Ascending aorta (tissue), 2 donors: ENCODE measurements at places on chromosomes 5 and 9. TPM values are rescaled to one million over a fixed set of nuclear protein-coding genes. Genes with fewer than 3 reads are reported as not detected.

- H3K27ac ChIP-seq = no peak overlapping the region
- no peak overlapping the region for H3K4me3 ChIP-seq
- H3K36me3 ChIP-seq = peaks cover 82% of the 10 kb centered on the region
- H3K4me1 ChIP-seq = no peaks in the 10 kb centered on the region
- H3K27me3 ChIP-seq = no peaks in the 10 kb centered on the region
These were observed 32.8 kb downstream of the SECISBP2 start for GRCh38 chr9:89350988-89351557.

- no peaks in the 10 kb centered on the region for H3K27me3 ChIP-seq
- no peak overlapping the region for H3K27ac ChIP-seq
- no peak overlapping the region for H3K4me3 ChIP-seq
- no peaks in the 10 kb centered on the region for H3K36me3 ChIP-seq
These were observed 35.9 kb upstream of the AGGF1 start for GRCh38 chr5:76994337-76994736.

DNA sequence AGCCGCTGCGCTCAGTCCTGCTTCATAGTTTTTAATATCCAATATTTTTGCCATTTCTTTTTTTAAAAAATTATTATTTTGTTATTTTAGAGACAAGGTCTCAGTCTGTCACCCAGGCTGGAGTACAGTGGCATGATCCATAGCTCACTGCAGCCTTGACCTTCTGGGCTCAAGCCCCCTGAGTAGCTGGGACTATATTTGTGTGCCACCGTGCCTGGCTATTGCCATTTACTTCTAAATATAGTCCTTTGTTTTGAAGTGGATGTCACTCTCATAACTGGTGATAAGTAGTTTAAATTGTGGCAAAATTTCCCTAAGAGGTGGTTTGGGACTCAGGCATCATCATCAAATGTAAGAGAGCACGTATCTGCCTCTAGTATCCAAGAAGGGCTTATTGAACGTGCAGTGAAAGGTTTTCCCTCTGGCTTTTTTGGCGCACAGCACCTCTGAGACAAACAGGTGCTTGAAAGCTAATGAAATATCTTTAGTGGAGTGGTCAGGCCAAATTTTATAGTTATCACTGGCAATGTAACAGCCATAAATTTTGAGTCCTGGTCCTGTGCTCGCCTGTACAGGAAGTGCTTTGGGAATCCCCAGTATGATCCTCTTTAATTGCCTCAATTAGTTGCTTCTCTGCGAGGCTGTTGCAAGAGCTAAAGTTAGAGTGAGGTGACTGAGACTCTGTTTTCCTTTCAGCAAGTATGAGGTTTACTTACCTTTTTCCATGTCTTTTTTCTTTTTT, 14.8 kb downstream of the STXBP1 start:
- H3K27me3 ChIP-seq = no peaks in the 10 kb centered on the region

- DNase-seq = no peak
- H3K27ac ChIP-seq = no peak overlapping the region
- H3K36me3 ChIP-seq = no peaks in the 10 kb centered on the region
- H3K27me3 ChIP-seq = no peaks in the 10 kb centered on the region
- no peak overlapping the region for H3K4me3 ChIP-seq
These were observed 513.4 kb downstream of the CSNK1G3 start for GRCh38 chr5:124025306-124025845.

GRCh38 chr5:57700484-57700883, 217.9 kb upstream of the ACTBL2 start:
- no peak overlapping the region for H3K4me3 ChIP-seq
- H3K27me3 ChIP-seq = no peaks in the 10 kb centered on the region
- DNase-seq = no peak

- H3K27me3 ChIP-seq = no peaks in the 10 kb centered on the region
- H3K27ac ChIP-seq = peak overlapping the region; percentile 97
- no peaks in the 10 kb centered on the region for H3K36me3 ChIP-seq
- DNase-seq = no peak
These were observed 1.6 kb upstream of the OXCT1 start for GRCh38 chr5:41871852-41872251.

DNA sequence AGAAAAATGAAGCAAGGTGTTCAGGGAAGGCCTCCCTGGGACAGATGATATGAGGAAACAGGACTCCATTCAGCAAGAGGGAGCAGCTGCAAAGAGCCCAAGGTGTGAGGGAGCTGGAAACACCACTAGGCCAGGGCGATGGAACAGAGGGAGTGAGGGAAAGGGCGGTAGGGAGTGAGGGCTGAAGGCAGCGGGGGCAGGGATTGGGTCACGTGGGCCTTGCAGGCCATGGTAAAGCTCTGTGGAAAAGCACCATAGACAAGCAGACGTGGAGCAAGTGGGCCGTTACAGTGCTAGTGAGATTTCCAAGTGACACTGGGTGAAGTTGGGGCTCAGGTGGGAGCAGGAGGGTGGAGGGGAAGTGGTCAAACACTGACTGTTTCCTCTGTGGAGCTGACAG, 10.8 kb upstream of the PRRC1 start:
- no peaks in the 10 kb centered on the region for H3K27me3 ChIP-seq
- no peak overlapping the region for H3K27ac ChIP-seq
- DNase-seq = no peak
- no peaks in the 10 kb centered on the region for H3K4me1 ChIP-seq

TDRD7 gene
- total RNA-seq = 3.0 TPM

GRCh38 chr5:135850231-135850630, 15.8 kb downstream of the SLC25A48 start:
- no peak for DNase-seq
- no peak overlapping the region for H3K27ac ChIP-seq
- H3K4me1 ChIP-seq = no peaks in the 10 kb centered on the region
- no peak overlapping the region for H3K4me3 ChIP-seq

DNA sequence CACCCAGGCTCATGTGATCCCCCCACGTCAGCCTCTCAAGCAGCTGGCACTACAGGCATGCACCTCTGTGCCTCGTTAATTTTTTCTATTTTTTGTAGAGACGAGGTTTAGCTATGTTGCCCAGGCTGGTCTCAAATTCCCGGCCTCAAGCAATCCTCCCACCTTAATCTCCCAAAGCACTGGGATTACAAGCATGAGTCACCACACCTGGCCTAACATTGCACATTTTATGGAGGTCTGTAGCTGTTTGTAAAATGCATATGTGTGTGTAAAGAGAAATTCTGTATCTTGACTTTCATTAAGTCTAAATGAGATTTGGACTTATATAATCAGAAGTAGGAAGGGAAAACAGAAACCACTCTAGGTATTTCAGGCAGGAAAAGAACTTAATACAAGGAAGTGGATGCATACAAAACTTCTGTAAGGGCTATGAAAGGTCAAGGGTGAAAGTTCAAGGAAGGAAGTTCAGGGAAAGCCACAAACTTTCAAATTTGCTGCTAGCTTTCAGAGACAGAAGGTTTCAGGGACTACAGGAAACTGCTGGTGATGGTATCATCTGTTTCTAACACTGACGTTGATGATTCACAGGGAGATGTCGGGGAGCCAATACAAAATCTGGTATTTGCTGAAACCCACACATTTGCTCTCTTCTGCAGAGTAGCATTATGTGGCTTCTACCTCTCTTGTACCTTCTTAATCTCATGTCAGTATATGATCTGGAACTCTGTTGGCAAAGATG, 209.4 kb downstream of the PIK3R1 start:
- no peak for DNase-seq
- no peaks in the 10 kb centered on the region for H3K27me3 ChIP-seq
- no peak overlapping the region for H3K4me3 ChIP-seq
- no peaks in the 10 kb centered on the region for H3K4me1 ChIP-seq

GRCh38 chr9:5518937-5519319, 8.6 kb downstream of the PDCD1LG2 start:
- H3K4me1 ChIP-seq = peaks cover 2% of the 10 kb centered on the region
- H3K27ac ChIP-seq = no peak overlapping the region
- H3K36me3 ChIP-seq = no peaks in the 10 kb centered on the region
- no peak for DNase-seq

GRCh38 chr9:91162784-91163443, 198.8 kb downstream of the AUH start:
- no peaks in the 10 kb centered on the region for H3K36me3 ChIP-seq
- H3K27me3 ChIP-seq = no peaks in the 10 kb centered on the region
- no peaks in the 10 kb centered on the region for H3K4me1 ChIP-seq
- H3K27ac ChIP-seq = peak overlapping the region; percentile 42
- DNase-seq = peak; percentile 24

- no peaks in the 10 kb centered on the region for H3K27me3 ChIP-seq
- no peak overlapping the region for H3K4me3 ChIP-seq
- H3K4me1 ChIP-seq = no peaks in the 10 kb centered on the region
These were observed 796.0 kb upstream of the CHD1 start for GRCh38 chr5:99724732-99725290.

PCDHB4 gene
- total RNA-seq = 5.1 TPM

GNA14 gene
- 3.5 TPM for total RNA-seq

DNA sequence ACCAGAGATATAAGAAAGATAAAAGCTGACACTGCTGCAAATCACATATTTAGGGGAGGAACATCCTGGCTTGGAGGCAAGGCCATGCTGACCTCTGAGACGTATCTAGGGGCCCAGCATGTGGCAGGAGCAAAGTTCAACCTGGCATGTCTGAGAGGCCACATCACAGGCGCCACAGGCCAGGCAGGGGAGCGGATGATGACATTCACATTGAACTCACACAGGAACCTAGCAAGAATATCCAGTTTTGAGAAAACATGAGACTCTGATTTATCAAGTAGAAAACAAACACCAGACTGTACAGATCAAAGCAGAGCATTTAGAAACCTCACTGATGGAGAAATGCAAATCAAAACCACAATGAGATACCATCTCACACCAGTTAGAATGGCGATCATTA, 64.2 kb upstream of the STK32A start:
- H3K36me3 ChIP-seq = no peaks in the 10 kb centered on the region
- DNase-seq = no peak
- H3K27ac ChIP-seq = no peak overlapping the region
- H3K4me1 ChIP-seq = no peaks in the 10 kb centered on the region

- H3K27me3 ChIP-seq = no peaks in the 10 kb centered on the region
- no peaks in the 10 kb centered on the region for H3K36me3 ChIP-seq
- DNase-seq = no peak
These were observed 71.7 kb upstream of the TNC start for GRCh38 chr9:115189686-115190085.

RNF130 gene
- total RNA-seq = 86.7 TPM

- no peak overlapping the region for H3K4me3 ChIP-seq
- no peak for DNase-seq
- H3K27me3 ChIP-seq = no peaks in the 10 kb centered on the region
- H3K36me3 ChIP-seq = peaks cover 4% of the 10 kb centered on the region
These were observed 39.7 kb downstream of the PTCD2 start for GRCh38 chr5:72359886-72360285.

- H3K4me3 ChIP-seq = no peak overlapping the region
- H3K27ac ChIP-seq = peak overlapping the region; percentile 35
These were observed 57.4 kb downstream of the SERINC5 start for GRCh38 chr5:80198399-80198798.

- peaks cover 12% of the 10 kb centered on the region for H3K27me3 ChIP-seq
- H3K27ac ChIP-seq = no peak overlapping the region
- DNase-seq = no peak
- no peaks in the 10 kb centered on the region for H3K36me3 ChIP-seq
- H3K4me1 ChIP-seq = no peaks in the 10 kb centered on the region
- H3K4me3 ChIP-seq = peak overlapping the region; percentile 52
These were observed 5.9 kb downstream of the GDNF start for GRCh38 chr5:37833990-37834389.

- H3K4me3 ChIP-seq = no peak overlapping the region
- H3K36me3 ChIP-seq = no peaks in the 10 kb centered on the region
- no peaks in the 10 kb centered on the region for H3K4me1 ChIP-seq
- no peak for DNase-seq
These were observed 102.0 kb downstream of the ZNF462 start for GRCh38 chr9:106964822-106965525.

- no peaks in the 10 kb centered on the region for H3K27me3 ChIP-seq
- H3K27ac ChIP-seq = peak overlapping the region; percentile 94
- H3K4me3 ChIP-seq = no peak overlapping the region
- H3K4me1 ChIP-seq = peaks cover 24% of the 10 kb centered on the region
- no peak for DNase-seq
These were observed 11.5 kb downstream of the PDLIM4 start for GRCh38 chr5:132268769-132269551.

PCDHGA12 gene
- total RNA-seq = 18.5 TPM

CLIC3 gene
- 2.8 TPM for total RNA-seq

DNA sequence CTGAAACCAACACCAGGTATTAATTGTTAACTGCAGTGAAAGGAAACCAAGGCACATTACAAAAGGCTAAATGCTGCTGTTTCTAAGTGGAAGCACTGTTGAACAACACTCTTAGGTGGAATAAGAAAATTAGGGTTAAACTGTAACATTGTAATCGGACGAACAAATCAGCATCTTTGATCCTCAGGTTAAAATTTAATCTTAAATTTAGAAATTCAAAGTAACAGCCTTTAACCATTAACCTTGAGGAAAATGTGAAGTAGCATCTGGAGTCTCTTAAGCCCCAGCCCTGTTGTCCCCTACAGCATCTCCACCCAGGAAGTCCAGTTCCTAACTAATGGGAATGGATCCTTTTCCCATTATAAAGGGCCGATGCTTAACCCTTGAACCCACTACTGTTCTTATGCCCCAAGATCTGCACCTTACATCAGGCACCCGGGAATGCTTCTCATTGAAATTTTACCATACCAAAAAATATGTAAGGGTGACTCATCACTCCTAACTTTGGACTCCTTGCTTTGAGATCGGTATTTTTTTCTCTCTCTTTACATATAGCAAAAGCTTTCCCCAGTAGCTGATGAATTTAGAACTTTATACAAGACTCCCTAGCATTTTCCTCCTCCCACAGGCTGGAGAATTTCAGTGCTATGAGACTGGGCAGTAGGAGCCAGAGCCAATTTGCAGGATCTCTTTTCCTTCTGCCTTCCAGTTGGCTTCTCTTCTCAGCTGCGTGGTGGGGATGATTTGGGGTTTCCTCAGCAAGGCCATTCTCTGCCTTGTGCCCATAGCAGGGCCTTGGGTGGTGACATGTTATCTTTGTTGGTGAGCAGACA, 32.0 kb upstream of the ITGA2 start:
- no peaks in the 10 kb centered on the region for H3K27me3 ChIP-seq
- H3K4me3 ChIP-seq = no peak overlapping the region
- H3K4me1 ChIP-seq = no peaks in the 10 kb centered on the region
- no peak for DNase-seq
- H3K36me3 ChIP-seq = peaks cover 11% of the 10 kb centered on the region
- H3K27ac ChIP-seq = no peak overlapping the region
